ENCODE measurements at places on chromosomes 11 and 22.

DNA sequence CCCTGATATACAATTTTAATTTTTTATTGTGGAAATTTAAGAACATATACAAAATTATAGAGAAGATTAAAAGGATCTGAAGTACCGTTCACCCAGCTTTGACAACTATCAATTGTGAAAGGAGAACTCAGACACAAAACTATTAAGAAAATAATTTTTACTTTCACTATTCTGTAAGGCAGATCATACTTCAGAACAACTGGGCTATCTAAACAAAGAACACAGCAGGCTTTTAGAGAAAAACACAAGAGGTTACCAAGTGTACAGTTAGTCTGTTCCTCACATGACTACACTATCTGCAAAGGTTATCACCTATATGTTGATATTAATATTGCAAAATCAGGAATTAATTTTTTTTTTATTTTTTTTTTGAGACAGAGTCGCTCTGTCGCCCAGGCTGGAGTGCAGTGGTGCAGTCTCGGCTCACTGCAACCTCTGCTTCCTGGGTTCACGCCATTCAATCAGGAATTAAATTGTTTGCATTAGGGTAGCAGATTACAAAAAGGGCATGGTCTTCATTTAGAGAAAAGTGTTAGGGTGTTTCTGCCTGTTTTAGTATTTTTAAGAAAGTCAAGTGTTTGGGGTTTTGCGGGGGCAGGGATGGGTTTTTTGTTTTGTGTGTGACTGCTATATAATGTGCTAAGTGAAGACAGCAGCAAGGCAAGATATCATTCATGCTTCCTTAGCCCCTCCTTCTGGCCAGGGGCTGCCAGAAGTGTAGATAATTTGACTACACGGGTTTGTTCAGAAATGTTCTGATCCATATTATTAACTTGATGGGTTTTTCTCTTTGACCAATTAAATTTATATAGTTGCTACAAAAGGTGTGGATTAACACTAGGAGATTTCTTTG lies 27.6 kb upstream of the SIK2 start:
- no peak for DNase-seq

DNA sequence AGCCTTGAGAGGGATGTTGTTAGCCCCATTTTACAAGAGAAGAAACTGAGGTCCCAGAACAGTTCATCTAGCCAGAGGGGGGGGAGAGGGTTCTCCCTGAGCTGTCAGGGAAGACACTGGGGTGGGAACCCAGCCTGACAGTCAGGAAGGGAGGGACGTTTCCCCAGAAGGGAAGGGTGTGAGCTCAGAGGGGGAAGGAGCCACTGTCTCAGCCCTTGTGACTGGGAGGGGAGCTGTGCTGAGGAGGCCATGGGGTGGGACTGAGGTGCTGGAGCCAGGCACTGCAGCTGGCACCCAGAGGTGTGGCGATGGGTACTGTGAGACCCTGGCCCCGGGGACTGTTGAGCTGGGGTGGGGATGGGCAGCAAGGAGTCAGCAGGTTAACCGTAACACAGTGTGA lies 35.7 kb downstream of the DAGLA start:
- no peak for DNase-seq

DNA sequence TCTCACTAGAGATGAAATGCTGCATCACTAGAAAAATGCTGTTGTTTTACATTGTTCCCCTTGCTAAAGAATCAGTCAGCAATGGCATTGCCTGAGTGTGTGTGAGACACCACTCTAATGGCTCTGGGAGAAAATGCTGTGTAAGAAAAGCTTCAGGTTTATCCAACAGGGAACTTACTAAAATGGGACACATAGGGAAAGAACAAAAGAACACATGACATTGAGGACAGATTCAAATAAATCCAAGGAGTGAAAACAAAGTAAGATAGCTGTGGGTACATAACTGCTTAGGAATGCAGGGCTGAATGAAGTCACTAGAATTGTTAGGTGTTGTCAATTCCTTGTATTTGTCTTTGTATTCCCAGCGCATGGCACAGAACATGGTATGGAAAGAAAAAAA lies 24.2 kb downstream of the BLID start:
- no peak for DNase-seq

- no peak for DNase-seq
Observed at GRCh38 chr22:44097263-44098020, 73.3 kb downstream of the PARVB start.

GRCh38 chr11:22922672-22923071 lies 62.4 kb upstream of the CCDC179 start:
- no peak for DNase-seq

DNA sequence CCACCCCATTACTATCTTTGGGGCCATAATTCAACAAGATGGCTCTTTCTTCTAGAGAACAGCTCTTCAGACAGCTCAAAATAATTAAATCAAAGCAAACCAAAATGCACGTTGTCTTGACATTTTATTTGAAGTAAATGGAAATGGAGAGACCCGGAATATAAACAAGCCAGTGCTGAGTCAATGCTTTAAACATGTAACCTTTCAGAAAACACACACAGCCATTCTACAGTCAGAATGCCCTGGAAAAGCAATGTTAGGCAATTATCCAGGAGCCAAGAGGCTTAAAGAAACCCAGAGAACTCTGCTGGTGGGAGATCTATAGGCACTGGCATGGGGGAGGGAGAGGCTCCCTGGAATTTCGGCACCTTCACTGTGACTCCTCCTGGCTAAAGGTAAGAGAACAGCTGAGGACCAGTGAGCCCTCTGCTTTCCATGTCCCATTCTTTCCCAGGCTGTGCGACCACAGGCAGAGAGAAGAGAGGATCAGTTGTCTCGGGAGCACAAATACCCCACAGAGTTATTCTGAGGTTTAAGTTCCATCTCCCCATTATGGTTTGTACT lies 254.0 kb upstream of the CCDC90B start:
- DNase-seq, result no peak

GRCh38 chr22:45647532-45648225 lies 24.0 kb upstream of the ATXN10 start:
- no peak for DNase-seq

DNA sequence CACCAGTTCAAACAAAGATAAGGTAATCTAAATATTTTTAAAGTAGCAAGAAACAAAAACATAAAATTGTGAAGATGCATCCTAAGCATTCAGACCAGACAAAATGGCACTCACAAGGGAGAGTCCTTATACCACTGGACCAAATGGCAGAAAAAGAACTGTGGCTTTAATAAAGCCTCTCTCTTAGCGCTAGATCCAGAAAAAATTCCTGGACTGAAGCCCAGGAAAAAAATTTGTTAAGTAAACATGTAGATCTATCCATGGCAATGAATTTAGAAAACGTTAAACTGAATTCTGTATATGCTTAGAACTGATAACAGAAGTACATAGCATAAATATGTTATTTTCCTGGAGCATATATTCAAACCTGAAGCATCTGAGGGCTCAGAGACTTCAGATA lies 11.8 kb upstream of the CD59 start:
- no peak for DNase-seq

DNA sequence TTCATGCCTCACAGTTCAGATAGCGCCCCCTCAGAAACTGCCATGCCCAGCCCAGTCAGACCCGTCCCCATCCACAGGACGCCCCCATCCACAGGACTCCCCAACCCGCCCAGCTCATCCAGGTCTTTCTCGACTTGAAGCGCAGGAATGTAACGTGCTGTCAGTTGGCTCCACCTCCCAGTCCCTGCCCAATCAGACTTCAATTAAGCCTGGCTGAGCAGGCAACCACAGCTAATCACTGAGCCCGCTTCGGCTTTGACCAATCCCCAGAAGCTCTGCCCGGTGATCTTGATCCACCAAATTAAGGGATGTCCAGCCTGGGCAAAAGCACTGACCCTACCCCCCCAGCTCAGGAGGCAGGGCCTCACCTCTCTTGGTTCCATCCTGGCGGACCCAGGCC lies 10.5 kb upstream of the MFNG start:
- DNase-seq, result no peak

DNA sequence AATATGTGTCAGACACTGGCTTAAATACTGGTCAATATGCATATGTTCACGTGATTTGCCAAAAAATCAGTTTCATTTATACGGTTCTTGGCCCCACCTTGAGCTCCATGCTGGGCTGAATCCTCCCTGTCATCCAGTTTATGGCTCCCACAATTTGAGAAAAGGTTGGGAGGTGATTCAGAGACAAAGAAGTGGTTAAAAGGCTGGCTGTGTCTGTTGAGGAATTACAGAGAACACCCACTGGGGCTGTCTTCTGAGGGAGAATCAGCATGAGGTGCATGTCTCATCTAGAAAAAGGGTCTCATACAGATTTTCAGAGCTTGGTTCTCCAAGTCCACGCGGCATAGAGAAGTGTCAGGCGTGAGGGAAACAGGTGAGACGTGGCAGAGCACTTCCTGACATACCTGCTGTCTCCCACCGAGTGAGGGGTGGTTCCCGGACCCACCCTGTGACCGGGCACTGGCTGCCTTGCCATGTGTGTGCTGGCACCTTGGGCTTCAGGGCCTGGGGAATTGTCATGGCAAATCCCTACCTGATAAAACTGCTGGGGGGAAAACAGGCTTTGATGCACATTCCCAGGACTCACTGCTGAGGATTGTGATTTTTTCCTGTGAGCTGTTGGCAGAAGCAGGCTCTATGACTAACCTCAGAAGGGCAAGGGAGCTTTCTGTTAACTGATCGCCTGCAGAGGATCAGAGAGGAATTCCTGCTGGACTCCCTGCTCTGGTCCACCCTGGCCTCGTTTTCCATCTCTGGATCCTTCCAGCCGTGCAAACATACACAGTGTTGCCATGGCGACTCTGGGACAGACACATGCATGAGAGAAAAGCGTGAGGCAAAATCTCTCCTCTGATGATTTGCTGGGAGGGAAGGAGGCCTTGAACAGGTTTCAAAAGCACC lies 223.6 kb downstream of the ADAMTS15 start:
- peak; percentile 61 for DNase-seq

GRCh38 chr11:69359735-69360480 lies 66.0 kb downstream of the MYEOV start:
- no peak for DNase-seq

DNA sequence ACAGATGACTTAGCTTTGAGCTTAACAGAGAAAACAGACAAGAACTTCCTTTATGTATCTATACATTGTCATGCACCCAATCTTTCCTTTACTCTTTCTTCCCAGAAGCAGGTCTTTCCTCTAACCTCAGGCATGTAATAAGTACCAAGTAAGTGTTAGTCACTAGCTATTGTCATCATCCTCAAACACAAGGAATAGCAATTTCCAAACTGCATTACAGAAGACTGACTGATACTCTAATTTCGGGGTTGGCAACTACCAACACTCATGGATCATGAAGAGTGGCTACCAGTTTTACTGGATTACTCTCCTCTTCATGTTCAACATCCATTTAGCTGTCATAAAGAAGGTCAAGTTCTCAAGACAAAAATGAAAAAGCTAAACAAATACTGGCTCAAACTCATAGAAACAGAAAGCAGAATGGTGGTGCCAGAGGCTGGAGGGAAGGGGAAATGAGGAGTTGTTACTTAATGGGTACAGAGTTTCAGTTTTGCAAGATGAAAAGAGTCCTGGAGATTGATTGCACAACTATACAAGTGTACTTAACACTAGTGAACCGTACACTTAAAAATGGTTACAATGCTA lies 111.6 kb downstream of the SIK3 start:
- DNase-seq, result peak; percentile 94

DNA sequence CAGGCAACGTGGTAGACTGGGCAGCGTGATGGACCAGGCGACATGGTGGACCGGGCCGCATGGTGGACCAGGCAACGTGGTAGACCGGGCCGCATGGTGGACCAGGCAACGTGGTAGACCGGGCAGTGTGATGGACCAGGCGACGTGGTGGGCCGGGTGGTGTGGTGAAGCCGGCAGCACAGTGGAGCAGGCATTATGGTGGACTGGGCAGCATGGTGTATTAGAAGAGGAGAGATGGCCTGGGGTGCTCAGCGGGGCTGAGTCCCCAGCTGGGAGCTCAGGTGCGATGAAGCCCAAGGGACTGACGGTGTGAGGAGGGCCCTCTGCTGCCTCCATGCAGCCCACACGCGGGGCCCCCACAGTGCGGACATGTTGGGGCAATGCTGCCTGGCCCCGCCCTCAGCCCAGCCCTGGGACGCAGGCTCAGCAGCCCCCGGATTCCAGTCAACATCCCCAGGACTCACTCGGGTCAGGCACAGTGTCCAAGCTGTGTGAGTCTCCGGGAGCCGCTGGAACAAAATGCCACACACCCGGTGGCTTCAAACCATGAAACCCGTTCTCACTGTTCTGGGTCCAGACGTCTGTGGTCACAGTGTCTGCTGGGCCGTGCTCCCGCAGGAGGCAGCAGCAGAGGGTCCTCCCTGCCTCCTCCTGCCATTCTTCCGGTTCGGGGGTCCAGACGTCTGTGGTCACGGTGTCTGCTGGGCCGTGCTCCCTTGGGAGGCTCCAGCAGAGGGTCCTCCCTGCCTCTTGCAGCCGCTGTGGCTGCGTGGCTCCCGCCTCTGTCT lies 1084.9 kb downstream of the BRD1 start:
- DNase-seq, result no peak

DNA sequence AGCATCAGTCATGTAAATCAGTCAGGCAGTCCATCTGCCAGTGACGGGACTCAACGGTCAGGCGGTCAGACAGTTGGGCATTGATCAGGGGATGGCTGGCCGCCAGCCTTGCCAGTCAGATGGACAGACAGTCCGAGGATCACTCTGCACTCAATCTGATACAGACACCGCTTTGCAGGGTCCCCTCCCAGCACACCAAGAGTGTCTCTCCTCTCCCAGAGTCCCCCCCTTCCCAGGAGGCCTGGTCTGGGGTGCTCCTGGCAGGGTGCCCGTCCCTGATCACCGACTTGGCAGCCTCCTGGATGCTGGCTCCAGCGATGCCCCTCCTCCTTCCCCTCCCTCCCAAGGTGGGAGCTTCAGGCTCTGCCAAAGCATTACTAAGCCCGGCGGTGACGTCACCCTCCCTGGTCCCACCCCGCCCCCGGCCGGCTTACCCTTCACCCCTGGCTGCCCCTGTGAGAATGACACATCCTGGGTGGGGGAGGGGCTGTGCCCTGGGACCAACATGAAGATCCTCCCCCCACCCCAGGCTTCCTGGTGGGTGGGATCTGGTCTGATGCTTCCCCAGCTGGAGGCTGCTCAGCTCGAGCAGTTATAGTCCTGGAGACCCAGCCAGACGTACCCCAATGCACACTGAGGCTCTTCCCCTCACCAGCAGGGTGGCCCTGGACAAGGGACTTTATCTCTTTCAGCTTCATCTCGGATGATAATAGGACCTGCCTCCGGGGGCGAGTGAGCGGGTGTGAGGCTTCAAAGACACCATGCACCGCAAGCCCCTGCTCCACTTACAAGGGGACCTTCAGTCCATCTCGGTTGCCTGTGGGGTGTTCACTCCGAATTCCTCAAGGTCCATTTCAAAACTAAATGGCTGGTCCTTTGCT lies 69.2 kb downstream of the CD82 start:
- DNase-seq, result peak; percentile 61

DNA sequence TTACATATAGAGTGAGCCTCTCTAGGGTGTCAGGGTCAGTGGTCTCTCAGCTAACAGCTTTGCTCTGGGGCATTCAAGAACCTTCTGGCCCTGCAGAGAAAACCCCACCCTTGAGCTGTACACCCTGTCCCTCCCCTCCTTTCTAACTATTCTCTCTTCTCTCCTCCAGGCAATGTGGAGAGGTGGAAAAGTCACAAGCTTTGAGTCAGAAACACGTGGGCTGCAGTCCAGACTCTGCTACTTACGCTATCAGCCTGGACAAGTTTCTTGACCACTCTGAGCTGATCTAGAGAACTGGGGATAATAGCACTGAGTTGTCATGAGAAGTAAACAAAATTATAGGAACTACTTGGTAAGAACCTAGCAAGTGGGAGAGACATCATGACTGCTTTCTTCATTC lies 10.7 kb upstream of the FAM83F start:
- DNase-seq, result peak; percentile 84

- peak; percentile 44 for DNase-seq
Observed at GRCh38 chr11:28009388-28009787, 98.6 kb downstream of the KIF18A start.

All from mammary epithelial cell (primary cell).